ENCODE measurements at places on chromosomes 7 and 10. TPM values are rescaled to one million over a fixed set of nuclear protein-coding genes. Genes with fewer than 3 reads are reported as not detected.
A peak's percentile ranks its signal among the peaks of the same experiment; 100 is the strongest.

DNA sequence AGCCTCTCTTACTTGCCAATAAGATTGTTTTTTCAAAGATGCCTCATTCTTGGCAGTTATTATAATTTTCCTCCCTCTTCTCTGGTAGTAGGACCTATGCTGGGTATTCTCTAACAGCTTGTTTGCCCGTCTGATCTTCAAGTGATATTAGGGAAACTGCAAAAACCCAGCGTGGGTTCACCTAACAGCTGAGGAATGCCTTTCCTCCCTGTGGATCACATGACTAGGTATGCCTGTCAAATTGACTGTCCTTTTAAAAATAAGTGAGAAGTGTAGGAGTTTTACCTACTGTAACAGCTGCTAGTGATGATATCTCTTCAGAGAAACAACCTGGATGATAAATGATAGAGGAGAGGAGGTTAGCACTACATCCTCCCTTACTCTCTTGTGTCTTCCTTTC is 22.0 kb downstream of the HECTD2 start:
- no peak for DNase-seq

DNA sequence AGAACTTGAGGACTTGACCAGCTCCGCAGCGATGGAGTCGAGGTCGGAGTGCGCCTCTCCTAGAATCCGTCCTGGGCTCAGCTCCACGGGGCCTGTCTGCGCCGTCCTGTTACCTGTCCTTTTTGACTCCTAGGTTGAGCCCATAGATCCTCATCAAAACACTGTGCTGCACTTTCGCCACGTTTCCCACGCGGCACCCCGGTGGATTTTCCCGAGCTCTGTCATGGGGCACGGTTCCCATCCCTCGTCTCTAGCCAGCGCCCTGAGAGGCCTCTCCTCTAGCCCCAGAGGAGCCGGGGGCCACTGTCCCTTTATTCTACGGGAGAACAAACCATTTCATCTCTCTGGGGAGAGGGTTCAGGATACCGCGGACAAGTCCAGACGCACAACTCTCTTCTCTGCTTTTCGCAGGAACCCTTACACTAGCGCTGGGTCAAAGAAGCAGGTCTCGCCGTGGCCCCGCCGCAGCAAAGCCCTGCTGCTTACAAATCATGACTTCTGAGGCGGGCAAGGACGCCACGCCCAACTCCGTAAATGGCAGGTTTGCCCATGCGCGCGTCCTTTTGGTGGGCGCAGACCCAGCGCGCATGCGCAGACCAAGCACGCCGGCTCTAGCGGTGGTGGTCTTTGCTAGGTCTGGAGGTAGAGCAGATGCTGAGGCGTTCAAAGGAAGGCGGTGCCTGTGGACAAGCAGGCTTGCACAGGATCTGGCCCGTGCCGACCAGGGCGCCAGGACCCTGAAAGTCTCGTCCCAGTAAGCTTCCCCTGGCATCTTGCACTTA is 10.3 kb upstream of the ANKRD7 start:
- DNase-seq, result peak; percentile 58

DNA sequence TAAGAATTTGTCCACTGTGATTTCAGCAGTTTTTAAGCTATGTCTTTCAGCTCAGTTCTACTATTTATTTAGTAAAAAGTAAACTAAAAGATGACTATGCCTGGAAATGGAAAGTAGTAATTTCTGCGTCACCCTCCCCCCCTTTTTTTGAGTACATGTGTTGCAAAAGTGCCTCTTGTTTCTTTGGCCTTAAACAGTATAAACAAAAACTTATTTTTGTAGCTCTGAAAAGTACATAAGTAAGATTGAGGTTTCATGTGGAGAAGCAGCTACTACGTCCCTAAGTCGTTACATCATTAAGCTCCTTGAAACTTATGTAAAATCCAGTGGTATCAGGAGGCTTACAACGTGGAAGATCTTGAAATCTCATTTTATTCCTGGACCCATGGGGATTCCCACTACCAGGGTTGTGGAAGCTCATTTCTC is 46.3 kb upstream of the HBP1 start:
- no peak for DNase-seq

- DNase-seq, result no peak
Observed at GRCh38 chr10:120789303-120790203, 61.6 kb upstream of the WDR11 start.

- no peak for DNase-seq
Observed at GRCh38 chr7:39145283-39145682, 167.6 kb downstream of the POU6F2 start.

Gene GRID2IP
- polyA plus RNA-seq, result not detected

Gene TRPV5
- not detected for polyA plus RNA-seq

Gene GPR15LG
- 0.92 TPM for polyA plus RNA-seq
